ENCODE measurements at places on chromosomes 16 and 17.

- no peak for DNase-seq
Observed at GRCh38 chr16:1706386-1707192, 594 bp downstream of the MAPK8IP3 start.

- no peak for DNase-seq
Observed at GRCh38 chr17:79840269-79840988, 1.2 kb upstream of the CBX4 start.

DNA sequence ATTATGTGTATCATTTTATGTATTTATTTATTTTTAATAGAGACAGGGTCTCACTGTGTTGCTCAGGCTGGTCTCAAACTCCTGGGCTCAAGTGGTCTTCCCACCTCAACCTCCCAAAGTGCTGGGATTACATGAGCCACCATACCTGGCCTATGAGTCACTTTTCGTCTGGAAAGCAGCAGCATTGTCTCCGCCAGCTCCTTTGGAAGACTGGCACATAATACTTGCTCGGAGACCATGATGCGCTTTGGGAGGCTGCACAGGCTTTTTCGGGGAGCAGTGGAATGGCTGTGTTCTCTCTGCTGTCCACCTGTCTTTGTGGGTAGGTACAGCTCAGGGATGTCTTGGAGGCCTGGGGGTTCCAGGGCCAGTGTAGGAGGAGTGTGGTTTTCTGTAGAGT, 102.2 kb downstream of the AATF start:
- DNase-seq = no peak

- DNase-seq = no peak
Observed at GRCh38 chr17:2965621-2966595, 97.5 kb downstream of the OR1D5 start.

GRCh38 chr16:81526935-81527334, 82.3 kb downstream of the CMIP start:
- no peak for DNase-seq

DNA sequence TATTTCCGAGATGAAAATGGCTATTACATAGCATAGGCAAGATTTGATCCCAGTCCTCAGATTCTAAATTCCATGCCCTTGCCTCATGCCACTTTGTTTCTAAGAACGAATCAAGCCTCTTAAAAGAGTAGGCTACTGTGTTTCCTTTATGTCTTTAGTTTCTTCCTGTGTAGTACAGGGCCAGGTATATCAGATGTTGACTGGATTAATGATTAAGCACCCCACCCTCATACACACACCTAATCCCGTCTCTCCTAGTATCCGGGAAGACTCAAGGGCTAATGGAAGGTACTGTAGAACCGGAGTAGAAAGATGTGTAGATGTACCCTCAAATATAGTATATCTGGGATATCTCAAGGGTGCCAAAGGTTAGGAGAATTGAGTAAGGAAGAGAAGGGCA, 6.7 kb downstream of the TOM1L1 start:
- no peak for DNase-seq

GRCh38 chr17:57701124-57701523, 44.0 kb downstream of the CCDC182 start:
- DNase-seq = no peak

DNA sequence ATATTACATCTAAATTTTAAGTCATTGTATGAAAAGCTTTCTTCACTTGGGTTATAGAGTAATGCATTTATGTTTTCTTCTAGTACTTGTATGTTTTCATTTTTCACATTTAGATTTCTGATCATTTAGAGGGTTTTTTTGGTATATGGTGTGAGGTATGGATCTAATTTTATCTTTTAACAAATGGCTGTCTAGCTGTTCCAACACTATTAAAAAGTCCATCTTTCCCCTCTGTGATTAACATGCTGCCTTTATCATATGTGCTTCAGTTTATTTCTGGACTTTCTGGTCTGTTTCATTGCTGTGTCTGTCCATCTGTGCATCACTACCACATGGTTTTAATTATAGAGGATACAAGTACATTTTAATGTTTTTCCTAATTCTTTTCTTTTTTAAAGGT, 163.8 kb downstream of the MYO1D start:
- no peak for DNase-seq

DNA sequence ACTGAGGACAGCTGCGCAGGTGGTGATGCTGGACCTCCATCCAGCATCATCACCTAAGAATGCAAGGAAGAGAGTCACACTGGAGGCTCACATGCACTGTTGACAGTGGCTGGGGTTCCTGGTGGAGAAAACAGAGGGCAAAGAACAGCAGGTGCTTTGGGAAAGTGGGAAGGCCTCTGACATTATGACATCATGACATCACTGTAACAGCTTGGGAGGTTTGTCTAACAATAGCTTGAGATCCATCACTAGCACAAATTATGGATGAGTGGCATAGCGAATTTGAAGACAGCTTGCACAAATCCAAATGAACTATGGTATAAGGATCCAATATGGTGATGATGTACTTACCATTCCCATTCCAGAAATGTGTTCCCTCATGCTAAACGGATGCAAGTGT, 226.5 kb upstream of the MPHOSPH6 start:
- DNase-seq = no peak

GRCh38 chr17:82595893-82596292, 52.4 kb downstream of the WDR45B start:
- DNase-seq = no peak

GRCh38 chr17:49195751-49196150, 14.6 kb downstream of the GNGT2 start:
- DNase-seq = no peak

DNA sequence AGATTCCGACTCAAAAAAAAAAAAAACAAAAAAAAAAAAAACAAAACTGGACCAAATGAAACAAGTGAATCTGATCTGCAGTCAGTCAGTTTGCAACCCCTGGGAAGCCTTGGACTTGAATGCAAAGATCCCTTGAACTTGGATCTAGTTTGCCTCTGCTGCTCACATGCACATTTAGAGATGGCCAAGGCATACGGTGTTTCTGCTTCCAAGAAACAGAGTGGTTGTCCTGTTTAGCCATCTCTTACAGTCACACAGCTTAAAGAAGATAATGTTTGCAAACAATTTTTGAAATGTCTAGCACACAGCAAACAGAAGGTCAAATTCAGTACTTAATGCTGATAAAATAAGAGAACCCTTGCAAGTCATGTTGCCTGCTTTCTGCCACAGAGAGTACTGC, 4.5 kb downstream of the NDE1 start:
- DNase-seq = no peak

- no peak for DNase-seq
Observed at GRCh38 chr16:3861808-3862451, 18.6 kb downstream of the CREBBP start.

DNA sequence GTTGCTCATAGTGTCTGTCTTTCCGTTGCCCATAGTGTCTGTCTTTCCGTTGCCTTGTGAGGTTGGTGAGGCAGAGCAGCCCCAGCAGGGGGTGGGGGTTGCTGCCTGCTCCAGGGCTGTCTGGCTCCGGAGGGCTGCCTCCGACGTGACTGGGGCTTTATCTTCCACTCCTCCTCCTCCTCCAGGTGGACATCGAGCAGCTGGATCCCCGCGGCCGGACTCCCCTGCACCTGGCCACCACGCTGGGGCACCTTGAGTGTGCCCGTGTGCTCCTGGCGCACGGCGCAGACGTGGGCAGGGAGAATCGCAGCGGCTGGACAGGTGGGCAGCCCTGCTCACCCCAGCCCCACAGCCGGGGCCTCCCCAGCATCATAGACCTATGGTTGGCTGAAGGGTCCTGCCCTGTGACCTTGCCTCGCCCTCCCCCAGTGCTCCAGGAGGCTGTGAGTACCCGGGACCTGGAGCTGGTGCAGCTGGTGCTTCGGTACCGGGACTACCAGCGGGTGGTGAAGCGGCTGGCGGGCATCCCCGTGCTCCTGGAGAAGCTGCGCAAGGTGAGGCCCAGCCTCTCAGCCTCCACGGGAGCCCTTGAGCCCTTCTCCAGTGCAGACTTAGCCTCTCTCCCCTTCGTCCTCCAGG, 14.7 kb downstream of the ANKRD13B start:
- no peak for DNase-seq

- no peak for DNase-seq
Observed at GRCh38 chr16:87552772-87553573, 49.3 kb upstream of the JPH3 start.

GRCh38 chr17:11986179-11986941, 10.9 kb downstream of the ZNF18 start:
- no peak for DNase-seq

- no peak for DNase-seq
Observed at GRCh38 chr17:37518826-37519225, 29.1 kb downstream of the DUSP14 start.

- DNase-seq = peak; percentile 49
Observed at GRCh38 chr17:45410144-45411091, 22.3 kb downstream of the ARHGAP27 start.

DNA sequence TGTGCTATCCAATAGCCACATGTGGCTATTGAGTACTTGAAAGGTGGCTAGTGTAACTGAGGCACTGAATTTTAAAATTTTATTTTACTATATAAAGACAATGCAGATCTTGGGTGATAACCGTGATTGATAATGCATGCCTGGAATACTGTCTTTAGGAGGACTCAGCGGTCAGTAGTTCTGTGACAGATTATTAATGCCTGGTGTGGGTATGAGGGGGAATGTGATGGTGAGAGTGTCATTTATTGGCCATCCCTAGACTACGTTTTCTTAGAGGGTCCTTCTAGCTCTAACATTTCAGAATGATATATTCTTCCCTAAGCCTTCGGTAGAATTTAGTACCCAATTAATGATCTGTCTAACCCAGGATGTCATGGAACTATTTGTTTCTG, 157.6 kb downstream of the CPPED1 start:
- no peak for DNase-seq

DNA sequence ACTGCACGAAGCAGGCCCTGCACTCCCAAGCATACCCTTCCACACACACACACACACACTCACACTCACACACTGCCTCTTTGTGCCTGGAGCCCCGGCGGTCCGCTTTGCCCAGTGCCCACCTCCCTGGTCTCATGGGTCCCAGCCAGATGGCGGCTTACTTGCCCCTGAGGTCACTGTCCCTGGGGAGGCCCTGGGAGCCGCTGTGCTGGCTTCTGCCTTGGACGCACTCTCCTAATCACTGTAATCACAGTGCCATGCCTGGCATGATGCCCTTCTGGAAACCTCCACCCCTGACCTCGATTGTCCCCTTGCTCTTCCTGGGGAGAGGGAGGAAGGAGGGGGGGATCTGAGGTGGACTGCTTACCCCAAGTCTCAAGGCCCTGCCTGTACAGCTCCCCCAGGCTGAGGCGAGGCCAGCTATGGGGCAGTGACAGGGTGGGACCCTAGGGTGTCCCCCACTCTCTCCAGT, 36.0 kb downstream of the ARHGAP23 start:
- no peak for DNase-seq

GRCh38 chr17:9811086-9811485, 10.8 kb downstream of the GSG1L2 start:
- no peak for DNase-seq

- DNase-seq = peak; percentile 74
Observed at GRCh38 chr17:7014995-7015958, 2.9 kb downstream of the RNASEK start.

GRCh38 chr17:8326511-8327302, 12.9 kb upstream of the ODF4 start:
- DNase-seq = no peak

DNA sequence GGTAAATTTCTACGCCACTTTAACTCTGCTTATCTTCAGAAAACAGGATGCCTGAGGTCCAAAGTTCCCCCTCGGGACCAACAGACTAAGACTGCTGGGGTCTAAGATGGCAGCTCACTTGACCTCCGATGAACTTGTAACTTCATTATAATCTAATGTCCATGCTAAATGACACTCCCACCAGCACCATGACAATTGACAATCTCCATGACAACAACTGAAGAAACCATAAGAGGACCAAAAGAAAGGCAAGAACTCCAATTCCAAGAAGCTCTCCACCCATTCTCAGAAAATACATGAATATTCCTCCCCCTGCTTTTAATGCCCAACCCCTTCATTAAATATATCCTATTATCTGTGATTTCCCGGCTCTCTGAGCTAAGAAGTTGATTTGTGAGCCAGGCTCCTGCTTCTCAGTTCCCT, 7.5 kb downstream of the CCL4 start:
- DNase-seq = no peak

DNA sequence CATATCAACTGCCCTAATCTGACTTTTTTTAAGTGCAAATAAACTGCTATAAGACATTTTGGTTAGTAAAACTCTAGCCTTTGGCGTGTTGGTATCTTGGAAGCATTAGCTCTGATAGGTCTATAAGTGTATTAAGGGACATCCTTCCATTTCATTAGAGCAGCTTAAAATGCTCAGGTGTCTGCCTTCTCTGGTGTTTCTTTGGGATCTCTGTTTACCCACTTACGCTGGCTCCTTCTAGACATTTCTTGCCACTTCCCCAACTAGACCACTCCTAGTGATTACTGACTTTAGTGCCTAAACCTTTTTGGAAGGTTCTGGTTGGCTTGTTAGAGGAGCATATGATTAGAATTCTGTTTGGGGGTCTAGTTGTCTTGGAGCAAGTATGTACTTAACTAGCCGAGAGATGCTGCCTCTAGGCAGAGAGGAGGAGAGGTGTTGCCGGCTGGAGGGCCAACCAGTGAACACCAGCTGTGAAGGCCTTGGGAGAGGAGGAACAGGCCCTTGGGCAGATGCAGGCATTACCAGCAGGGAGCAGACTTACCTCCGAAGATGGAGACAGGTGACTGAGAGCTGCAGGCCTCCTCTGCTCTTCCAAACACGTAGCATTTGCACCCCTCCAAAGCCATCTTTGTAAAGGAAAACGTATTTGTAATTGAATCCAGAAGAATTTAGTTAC, 15.2 kb upstream of the CLEC18C start:
- DNase-seq = no peak

- no peak for DNase-seq
Observed at GRCh38 chr17:81339534-81340296, 44.6 kb upstream of the SLC38A10 start.

DNA sequence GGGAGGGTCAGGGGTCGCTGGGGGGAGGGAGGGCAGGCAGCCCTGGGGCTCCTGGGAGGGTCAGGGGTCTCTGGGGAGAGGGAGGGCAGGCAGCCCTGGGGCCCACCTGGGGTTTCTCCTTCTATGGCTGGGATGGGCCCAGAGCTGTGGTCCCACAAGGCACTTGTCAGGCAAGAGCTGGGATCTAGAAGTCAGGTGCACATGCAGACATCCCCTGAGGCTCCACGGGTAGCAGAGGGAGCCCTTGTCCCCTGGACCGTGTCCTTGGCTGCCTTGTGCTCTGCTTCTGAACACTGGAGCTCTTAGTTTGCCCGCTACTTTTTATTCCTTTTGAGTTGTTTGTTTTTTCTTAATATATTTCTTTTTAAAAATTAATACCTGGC, 1.8 kb downstream of the TUBB3 start:
- DNase-seq = no peak

DNA sequence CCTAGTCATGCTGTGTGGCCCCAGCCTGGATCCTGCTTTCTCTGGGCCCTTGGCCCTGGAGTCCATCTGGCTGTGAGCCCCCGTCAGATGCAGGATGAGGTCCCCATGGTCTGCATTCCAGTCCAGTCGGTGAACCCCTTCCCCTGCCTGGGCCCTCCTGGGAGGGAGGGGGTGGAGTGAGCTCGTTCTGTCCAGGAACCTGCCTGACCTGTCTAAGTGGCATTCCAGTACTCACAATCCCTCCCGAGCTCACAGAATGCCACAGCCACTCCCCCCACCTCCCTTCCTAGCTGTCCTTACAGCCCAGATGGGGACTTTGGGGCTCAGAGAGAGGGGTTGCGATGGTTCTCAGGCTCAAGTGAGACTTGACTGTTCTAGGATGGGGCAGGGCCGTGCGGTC, 15.5 kb downstream of the SPNS2 start:
- DNase-seq = no peak
